ENCODE measurements at places on chromosomes 12 and 14.
A peak's percentile ranks its signal among the peaks of the same experiment; 100 is the strongest.

DNA sequence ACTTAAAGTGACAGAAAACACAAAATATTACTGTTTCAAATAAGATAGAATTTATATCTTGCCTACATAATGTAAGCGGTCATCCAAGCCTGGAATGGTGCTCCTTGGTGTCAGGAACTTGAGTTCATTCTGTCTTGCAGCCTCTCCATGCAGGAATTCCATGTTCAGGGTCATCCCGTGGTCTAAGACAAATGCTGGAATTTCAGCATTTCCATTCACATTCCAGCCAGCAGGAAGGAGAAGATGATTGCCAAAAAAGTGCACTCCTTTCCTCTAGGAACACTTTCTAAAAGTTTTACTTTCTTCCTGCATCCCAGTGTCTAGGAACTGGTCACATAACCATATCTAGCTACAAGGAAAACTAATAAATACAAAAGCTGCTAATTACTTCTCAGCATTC, 106.3 kb downstream of the PTPRO start:
- DNase-seq, result no peak

- peak; percentile 53 for DNase-seq
These were observed 333.9 kb upstream of the LMO3 start for GRCh38 chr12:16939871-16940306.

DNA sequence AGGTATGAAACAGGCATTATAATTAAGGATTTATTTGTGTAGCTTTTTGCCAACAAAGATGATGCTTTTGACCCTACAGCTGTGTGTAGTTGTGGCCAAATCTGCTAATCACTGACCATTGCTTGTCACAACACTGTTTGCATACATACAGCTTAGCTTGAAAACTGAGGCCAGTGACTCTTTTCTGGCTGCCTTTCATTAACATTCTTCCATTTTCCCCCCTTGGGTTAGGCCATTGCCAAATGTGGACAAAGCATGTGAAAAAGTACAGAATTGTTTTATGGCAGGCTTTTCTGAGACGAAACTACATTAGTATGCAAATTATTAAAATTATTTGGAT, 263.3 kb downstream of the SLC16A7 start:
- no peak for DNase-seq

DNA sequence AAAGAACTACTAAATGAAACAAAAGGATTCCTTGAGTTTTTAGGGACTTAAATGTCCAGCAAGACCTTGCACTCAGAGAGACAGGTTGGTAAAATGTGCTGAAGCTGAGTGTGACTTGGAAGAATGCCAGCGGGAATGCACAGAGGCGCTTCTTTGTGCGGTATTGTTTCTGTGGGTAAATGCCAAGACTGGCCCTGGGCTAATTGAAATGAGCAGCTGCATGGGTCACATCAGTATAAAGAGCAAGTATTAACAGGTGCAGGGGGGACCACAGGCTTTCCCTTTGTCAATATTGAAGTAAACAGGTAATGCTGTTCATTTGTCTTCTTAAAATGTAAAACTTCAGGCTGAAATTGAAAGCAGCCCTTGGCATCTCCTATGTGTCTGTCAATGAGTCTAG, 74.3 kb downstream of the LMO3 start:
- no peak for DNase-seq

- DNase-seq, result peak; percentile 34
These were observed 5.5 kb upstream of the HCFC2 start for GRCh38 chr12:104058802-104059201.

GRCh38 chr12:97487470-97487869, 24.9 kb downstream of the RMST start:
- DNase-seq, result no peak

DNA sequence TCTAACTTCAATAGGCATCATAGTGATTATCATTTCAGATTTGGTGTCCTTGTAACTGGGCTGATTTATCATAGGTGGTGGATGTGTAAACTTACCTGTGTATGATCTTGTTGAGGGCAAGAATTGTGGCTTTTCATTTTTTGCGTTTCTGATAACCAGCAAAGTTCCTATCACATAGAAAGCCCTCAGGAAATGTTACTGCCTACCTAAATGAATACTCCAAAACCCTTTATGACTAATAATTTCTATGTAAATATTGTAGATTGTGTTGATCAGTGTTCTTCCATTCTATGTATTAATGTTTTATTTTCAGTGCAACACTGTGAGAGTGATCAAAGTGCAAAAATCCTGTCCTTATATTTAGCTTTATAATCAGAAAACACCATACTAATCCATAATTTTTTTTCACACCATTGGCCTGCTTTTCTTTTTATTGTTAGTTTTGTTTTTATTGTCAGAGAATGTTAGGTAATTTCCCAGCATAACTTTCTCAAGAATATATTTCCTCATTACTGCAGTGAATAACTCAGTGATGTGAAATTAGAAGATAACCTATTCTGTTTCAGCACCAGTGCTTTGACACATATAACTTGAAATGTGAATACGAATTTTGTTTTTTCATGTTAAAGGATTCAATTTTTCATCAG, 94.1 kb downstream of the GPHN start:
- no peak for DNase-seq

DNA sequence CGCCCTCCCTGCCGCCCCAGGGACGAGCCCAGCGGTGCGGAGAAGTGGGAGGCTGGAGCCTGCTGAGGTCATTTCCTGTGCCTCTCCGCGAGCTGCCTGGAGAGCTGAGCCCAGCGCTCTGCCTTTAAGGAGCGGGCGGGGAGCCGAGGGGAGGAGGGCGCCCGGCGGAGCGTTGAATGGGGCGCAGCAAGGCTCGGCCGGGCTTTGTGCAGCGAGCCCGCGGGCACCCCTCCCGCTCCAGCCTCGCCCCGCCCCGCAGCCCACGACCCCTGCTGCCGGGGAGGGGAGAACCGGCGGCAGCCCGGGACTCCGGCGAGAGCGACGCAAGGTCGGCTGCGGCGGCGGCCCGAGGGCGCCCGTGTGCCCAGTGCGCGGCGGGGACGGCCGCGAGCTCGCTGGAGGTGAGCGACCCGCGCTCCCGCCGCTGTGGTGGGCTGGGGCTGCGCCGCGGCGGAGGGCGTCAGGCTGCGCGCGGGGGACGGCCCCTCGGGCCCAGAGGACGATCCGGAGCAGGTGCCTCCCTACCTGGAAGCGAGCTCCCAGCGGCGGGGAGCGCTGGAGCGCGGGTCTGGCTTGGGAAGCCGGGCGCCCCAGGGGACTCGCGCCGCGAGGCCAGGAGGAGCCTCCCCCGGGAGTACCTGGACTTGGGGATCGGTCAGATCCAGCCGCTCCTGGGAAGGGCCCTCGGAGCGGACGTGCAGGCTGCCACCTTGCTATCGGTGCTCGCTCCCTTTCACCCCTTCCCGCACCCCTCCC, at the start of gene PLEKHH1:
PLEKHH1 (plus strand) TSS at position 293 of the 756 bp plus-strand sequence. CDS start 8,578 bp downstream, outside the sequence.
- DNase-seq, result peak; percentile 92

GRCh38 chr12:116299665-116300328, 22.3 kb upstream of the MED13L start:
- DNase-seq, result no peak

All from suppressor macrophage treated with lipopolysaccharide for 1 hour (primary cell).